ENCODE measurements at places on chromosomes 7 and 10.

DNA sequence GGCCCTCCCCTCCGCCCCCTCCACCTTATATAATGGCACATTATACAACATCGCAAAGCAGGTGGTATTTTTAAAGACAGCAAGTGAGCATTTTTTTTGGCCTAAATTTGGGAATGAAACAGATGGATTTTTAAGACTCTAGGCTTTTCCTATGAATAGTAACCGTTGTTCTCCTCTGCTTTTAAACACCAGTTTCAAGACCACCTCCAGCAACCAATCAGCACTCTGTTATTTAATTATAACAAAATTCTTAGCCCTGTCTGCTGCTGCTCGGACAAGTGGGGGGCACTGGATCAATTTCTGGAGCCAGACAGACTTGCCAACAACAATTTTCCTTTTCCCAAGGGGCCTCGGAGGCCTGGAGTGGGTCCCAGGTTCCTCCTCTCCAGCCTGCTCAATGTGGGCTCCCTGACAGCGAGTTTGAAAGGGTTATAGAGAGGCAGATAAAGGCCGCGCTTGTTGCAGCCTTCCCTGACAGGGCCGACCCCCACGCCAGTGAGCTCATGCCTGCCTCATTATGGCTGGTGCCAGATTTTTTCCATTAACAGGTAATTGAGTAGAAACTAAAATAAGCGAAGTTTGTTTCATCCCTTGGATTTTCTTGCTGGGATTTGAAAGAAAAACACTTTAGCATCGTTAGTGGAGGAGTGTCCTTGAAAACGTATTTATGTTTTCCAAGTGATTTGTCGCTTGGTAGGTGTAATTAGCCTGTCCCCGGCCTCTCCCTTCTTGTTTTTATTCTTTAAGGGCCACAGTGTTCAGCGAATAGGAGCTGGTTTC, 227.3 kb downstream of the TCF7L2 start:
- no peaks in the 10 kb centered on the region for H3K36me3 ChIP-seq
- no peak for DNase-seq
- no peak overlapping the region for H3K27ac ChIP-seq
- no peak overlapping the region for H3K4me3 ChIP-seq
- no peaks in the 10 kb centered on the region for H3K27me3 ChIP-seq
- H3K4me1 ChIP-seq = no peaks in the 10 kb centered on the region

DNA sequence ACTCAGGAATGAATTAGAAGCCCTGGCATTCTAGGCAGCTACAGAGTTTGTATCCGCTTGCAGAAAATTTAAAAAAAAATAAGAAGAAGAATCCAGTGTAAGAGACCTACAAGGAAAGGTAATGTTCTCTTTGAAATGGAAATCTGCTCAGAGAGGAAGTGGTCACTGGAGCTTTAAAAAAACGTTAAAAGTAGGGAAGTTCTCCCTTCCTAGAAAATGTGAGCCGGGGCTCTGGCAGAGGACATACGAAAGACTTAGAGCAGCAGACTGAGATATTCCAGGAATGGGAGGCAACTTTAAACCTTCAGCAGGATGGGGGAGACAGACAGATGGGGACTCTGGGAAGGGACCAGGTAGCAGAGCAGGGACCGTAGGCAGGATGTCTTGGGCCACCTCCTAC, 149.4 kb upstream of the NPS start:
- no peaks in the 10 kb centered on the region for H3K27me3 ChIP-seq
- H3K4me3 ChIP-seq = no peak overlapping the region
- peaks cover 10% of the 10 kb centered on the region for H3K36me3 ChIP-seq
- peaks cover 10% of the 10 kb centered on the region for H3K4me1 ChIP-seq

DNA sequence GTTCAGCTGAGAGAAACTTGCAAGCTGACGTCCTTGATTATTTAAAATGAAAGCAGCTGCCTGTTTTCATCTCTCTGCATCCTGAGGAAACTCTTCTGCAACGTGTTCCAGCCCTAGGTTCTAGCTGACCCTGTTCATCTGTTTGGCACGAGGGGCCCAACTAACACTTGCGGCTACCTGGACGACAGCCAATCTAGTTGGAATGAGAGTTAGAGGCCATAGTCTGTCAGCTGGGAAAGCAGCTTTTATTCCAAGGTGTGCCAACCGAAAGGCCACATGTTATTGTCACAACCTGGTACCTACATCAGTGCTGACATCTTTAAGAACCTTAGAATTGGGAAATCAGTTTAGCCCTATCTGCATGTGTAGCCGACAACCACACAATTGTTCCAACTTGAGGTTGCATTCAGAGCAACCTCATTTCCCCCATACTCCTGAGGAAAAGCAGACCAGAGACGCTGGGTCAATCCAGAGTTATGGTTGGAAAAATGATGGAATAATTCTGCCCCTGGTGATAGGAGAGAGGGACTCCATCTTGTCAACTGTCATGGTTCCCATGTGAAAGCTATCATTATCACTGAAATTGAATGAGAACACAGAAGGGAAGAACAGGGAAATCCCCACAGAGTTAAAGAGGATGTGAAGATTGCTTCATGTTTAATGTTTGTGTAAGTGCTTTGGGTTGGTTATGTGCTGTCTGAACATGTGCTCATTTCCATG, 121.6 kb downstream of the EGFR start:
- H3K36me3 ChIP-seq = peaks cover 34% of the 10 kb centered on the region
- peak overlapping the region; percentile 51 for H3K27ac ChIP-seq
- H3K27me3 ChIP-seq = no peaks in the 10 kb centered on the region

GRCh38 chr10:20648263-20648874, 248.7 kb downstream of the NEBL start:
- H3K4me1 ChIP-seq = no peaks in the 10 kb centered on the region
- no peaks in the 10 kb centered on the region for H3K27me3 ChIP-seq

DNA sequence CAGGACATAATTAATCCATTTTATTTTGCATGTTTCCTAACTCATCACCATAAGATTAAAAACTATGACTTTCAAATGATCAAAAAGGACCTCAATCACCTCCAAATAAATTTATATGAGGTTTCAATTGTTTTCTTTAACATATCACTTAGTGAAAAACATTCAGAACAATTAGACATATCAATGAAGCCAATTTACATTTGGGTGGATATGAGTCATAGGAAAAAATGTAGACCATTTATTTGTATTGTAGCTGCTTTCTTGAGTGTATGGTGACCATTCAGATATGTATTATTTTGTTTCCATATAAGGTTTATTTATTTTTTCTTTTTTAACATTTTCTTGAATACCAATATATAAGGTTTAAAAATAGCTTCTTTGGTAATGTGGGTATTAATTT, 13.3 kb upstream of the EXOC6 start:
- no peak overlapping the region for H3K4me3 ChIP-seq
- DNase-seq = no peak
- H3K36me3 ChIP-seq = no peaks in the 10 kb centered on the region
- no peaks in the 10 kb centered on the region for H3K27me3 ChIP-seq
- no peaks in the 10 kb centered on the region for H3K4me1 ChIP-seq
- H3K27ac ChIP-seq = no peak overlapping the region

DNA sequence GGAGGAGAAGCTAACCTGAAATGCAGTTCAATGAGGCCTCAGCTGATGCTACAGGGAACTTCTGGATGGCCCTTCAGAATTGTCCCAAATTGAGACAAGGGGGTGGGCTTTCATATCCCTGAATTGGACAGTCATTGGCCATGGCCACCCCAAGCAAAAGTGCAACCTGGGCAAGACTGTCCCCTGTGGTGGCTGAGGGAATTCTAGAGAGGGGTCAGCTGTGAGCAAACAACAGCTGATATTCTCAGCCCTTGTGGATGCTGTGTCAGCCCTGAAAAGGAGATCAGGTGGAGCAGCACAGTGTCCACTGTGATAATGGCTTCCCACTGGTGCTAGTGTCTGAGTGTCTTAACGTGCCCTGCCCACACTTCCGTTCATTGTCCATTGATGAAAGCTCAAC, 76.6 kb downstream of the SLC16A9 start:
- H3K27me3 ChIP-seq = peaks cover 4% of the 10 kb centered on the region
- H3K4me1 ChIP-seq = no peaks in the 10 kb centered on the region
- no peak overlapping the region for H3K27ac ChIP-seq
- no peak for DNase-seq
- H3K36me3 ChIP-seq = no peaks in the 10 kb centered on the region

- H3K4me3 ChIP-seq = no peak overlapping the region
- H3K36me3 ChIP-seq = no peaks in the 10 kb centered on the region
- H3K27ac ChIP-seq = no peak overlapping the region
- DNase-seq = peak; percentile 45
Measured at GRCh38 chr7:157032128-157032527, 21.7 kb upstream of the MNX1 start.

DNA sequence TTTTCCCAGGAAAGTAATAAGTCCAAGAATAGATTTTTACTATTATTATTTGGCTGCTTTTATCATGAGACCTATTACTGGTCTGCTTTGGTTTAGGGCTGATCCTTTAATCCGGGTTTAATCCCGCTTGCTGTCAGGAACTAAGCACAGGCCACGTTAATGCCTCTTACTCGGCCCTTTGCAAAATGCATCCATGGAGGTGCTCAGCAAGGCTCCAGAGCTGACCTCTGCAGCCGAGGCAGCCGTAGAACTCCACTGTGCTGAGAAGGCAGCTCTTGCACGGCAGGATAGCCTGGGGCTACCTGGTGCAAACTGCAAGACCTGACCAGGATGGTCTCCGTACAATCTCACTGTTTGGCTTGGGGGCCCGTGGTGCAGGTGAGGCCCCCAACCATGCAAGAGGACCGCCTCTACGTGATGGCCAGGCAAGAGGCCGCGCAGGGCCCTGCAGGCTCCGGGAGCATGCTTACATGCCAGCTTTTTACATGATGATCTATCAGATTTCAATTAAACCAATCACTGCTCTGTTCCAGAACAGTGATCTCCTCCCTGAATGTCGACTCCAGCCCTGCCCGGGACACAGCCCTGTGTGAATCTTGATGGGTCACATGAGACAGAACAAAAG, 10.4 kb upstream of the CALML3 start:
- H3K4me3 ChIP-seq = no peak overlapping the region
- no peak overlapping the region for H3K27ac ChIP-seq
- H3K27me3 ChIP-seq = peaks cover 6% of the 10 kb centered on the region
- DNase-seq = peak; percentile 47

DNA sequence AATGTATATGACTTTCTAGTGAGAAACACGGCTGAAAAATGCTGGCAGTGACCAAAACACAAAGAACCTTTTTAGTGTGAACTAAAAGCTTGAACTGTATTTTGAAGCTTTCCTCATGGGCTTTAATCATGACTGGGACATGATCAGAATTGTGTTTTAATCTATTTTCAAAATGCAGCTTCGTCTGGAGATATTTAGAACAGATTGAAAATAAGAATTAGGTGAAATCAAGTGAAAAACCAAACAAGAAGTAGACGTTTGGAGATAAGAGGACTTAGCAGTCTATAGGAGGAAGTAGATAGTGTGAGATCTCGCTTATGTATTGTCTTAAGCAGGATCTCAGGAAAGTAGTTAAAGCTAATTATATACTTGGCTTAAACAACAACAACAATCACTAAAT, 865.4 kb upstream of the MBL2 start:
- no peak overlapping the region for H3K4me3 ChIP-seq
- no peaks in the 10 kb centered on the region for H3K36me3 ChIP-seq
- H3K27ac ChIP-seq = no peak overlapping the region
- H3K4me1 ChIP-seq = no peaks in the 10 kb centered on the region

GRCh38 chr7:36659172-36659516, 65.2 kb downstream of the AOAH start:
- H3K4me3 ChIP-seq = no peak overlapping the region
- H3K27me3 ChIP-seq = no peaks in the 10 kb centered on the region
- DNase-seq = peak; percentile 60
- H3K36me3 ChIP-seq = no peaks in the 10 kb centered on the region
- peaks cover 26% of the 10 kb centered on the region for H3K4me1 ChIP-seq

- peaks cover 13% of the 10 kb centered on the region for H3K4me1 ChIP-seq
- peak overlapping the region; percentile 83 for H3K4me3 ChIP-seq
- no peaks in the 10 kb centered on the region for H3K36me3 ChIP-seq
- H3K27me3 ChIP-seq = no peaks in the 10 kb centered on the region
- peak; percentile 96 for DNase-seq
- peak overlapping the region; percentile 92 for H3K27ac ChIP-seq
Measured at GRCh38 chr10:22251751-22252223, 34.0 kb upstream of the EBLN1 start.

DNA sequence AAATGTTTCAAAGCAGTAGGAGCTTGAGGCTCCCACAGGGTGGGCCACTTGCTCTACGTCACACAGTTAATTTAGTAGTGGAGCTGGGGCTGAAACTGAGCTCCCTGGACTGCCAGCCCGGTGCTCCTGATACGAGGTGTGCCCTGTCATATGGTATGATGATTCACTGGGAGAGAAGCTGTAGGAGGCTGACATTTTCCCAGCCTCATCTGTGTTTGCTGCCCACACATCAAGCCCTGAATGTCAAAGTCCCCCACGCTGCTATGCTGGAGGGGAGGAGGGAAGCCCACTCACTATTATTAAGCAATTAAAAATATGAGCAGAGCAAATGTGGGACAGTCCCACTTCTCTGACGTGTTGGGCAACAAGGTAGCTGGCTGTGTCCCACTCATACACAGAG, 81.2 kb upstream of the SORCS3 start:
- no peak for DNase-seq
- no peak overlapping the region for H3K4me3 ChIP-seq
- H3K27me3 ChIP-seq = no peaks in the 10 kb centered on the region
- no peaks in the 10 kb centered on the region for H3K36me3 ChIP-seq

- no peak overlapping the region for H3K27ac ChIP-seq
- peaks cover 5% of the 10 kb centered on the region for H3K4me1 ChIP-seq
- H3K27me3 ChIP-seq = no peaks in the 10 kb centered on the region
- no peak overlapping the region for H3K4me3 ChIP-seq
- H3K36me3 ChIP-seq = no peaks in the 10 kb centered on the region
- no peak for DNase-seq
Measured at GRCh38 chr7:133535308-133535707, 282.4 kb downstream of the EXOC4 start.

DNA sequence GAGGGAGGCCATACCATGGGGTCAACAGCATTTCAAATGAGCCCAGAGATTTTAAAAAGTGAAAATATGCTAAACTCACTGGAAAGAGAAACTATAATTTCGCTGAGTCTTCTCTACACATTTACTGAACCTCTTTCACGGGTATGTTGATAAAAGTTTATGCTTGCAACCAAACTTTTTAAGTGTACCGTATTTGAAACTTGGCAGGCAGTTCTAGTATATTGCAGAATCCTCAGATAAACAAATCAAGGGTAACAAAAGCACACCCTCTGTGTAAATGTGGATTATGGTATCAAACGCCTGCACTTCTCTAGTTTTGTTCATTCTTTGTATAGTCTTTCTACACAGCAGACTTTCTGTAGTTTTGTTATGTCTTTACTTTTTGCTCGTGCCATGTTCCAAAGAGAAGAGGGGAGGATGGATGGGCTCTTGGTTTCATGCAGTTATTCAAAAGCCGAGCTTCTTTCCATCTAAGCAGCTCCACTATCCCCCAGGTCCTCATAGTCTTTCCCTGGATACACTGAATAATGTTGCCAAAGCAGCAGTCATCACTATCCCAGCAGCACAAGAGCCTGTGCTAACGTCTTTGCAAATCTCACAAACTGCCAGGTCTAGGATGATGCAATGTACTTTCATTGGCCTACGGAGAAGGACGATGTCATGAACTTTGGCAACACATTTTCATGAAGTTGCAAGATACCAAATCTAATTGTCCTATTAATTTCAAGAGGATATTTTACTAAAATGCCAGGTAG, 131.2 kb downstream of the MPP7 start:
- DNase-seq = peak; percentile 2
- no peaks in the 10 kb centered on the region for H3K4me1 ChIP-seq
- peak overlapping the region; percentile 8 for H3K4me3 ChIP-seq
- H3K36me3 ChIP-seq = no peaks in the 10 kb centered on the region
- no peak overlapping the region for H3K27ac ChIP-seq

Data from osteoblast (primary cell).